NCI-H2081 treated with DMSO at 0.1 percent for 48 hours (cell line): ENCODE measurements at places on chromosomes 1 and 21.

DNA sequence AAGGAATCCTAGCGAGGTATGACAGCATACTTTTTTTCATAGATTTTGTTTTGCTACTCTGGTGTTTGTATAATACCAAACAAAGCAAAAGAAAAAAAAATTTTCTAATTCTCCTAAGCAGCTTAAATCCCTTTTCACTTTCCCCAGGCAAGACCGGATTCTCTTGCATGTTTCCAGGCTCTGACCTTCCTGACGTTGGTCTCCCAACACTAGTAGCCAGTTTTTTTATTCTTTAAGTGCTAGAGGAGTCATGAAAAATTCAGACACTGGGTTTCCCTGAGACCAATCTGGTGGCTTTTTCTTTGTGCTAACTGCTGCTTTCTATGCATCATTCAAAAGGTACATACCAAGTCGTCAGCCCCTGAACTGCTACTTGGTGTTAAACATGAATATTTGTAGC, 111.4 kb downstream of the ZNF326 start:
- no peak for DNase-seq

GRCh38 chr1:168842916-168843315, 113.9 kb upstream of the DPT start:
- no peak for DNase-seq

- DNase-seq = no peak
These were observed 651 bp downstream of the PDE4B start for GRCh38 chr1:65793359-65793732.

GRCh38 chr1:181459067-181459466, 24.2 kb upstream of the CACNA1E start:
- no peak for DNase-seq

GRCh38 chr1:196128835-196129234, 479.4 kb downstream of the KCNT2 start:
- no peak for DNase-seq

GRCh38 chr1:199272628-199273086, 633.8 kb downstream of the PTPRC start:
- DNase-seq = no peak

DNA sequence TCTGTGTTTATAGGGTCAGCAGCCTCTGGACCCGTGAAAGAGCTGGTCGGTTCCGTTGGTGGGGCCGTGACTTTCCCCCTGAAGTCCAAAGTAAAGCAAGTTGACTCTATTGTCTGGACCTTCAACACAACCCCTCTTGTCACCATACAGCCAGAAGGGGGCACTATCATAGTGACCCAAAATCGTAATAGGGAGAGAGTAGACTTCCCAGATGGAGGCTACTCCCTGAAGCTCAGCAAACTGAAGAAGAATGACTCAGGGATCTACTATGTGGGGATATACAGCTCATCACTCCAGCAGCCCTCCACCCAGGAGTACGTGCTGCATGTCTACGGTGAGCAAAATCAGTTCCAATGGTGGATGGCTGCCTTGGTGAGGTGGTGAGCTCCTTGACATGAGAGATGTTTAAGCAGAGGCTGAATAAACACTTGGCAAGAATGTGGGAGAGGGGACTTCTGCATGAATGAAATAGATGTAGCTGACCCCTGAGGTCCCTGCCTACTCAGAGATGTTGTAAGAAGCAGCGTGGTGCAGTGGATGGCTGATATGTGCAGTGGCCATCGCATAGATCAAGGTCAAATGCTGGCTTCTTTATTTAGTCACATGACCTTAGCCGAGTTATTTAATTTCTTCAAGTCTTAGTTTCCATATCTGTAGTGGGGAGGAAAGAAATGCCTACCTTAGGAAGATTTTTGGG, 9.3 kb downstream of the SLAMF7 start:
- DNase-seq = no peak

- no peak for DNase-seq
These were observed 127.6 kb downstream of the MRPS6 start for GRCh38 chr21:34201001-34201400.

- DNase-seq = no peak
These were observed 7.0 kb downstream of the KDM5B start for GRCh38 chr1:202801175-202801574.

GRCh38 chr1:183873642-183874041, 68.7 kb downstream of the RGL1 start:
- no peak for DNase-seq
